ENCODE measurements at places on chromosomes 12 and 14. TPM values are rescaled to one million over a fixed set of nuclear protein-coding genes. Genes with fewer than 3 reads are reported as not detected.

The CLEC9A gene
- not detected for total RNA-seq

The NEUROD4 gene
- total RNA-seq: not detected

The ANO4 gene
- total RNA-seq: 0.21 TPM

The MYF5 gene
- not detected for total RNA-seq

The SIX6 gene
- not detected for total RNA-seq

The HCAR1 gene
- 0.79 TPM for total RNA-seq

The TAS2R7 gene
- total RNA-seq: not detected

The ZBTB42 gene
- 8.4 TPM for total RNA-seq

The RD3L gene
- not detected for total RNA-seq

The HOXC6 gene
- 1.8 TPM for total RNA-seq

The SERPINA12 gene
- not detected for total RNA-seq

The DTX1 gene
- 1.8 TPM for total RNA-seq

All from kidney epithelial cell (primary cell).